ENCODE measurements at places on chromosomes 7 and 10.

DNA sequence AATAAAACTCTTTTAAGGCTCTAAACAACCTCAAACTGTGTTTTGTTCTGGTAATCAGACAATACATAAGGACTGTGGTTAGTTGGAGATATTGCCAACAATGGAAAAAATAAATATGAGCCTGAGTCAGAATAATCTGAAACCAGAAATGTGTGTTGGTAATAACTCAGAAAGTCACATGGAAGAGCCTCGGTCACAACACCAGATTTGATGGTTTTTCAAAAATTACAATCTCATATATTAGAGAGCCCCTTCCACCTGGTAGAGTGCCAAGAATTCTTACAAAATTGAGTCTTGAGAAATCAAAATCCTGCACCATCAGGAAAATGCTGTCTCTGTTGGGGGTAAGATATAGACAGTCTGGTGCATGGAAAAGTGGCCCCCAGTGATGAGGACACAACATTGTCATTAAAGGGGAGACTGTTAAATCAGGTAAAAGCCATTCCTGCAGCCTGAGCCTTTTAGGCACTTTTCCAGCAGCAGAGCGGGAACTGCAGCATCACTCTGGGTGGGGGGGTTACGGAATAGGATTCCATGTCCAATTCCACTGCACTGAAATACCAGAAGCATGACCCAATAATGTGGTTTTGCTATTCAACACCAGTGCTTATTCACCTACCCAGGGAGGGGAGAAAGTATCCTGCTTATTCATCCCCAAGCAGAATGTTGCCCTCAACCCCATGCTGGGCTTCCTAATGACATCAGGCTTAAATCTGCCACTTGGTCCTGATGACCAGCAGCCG is 9.5 kb upstream of the ADAM12 start:
- peak; percentile 88 for DNase-seq

DNA sequence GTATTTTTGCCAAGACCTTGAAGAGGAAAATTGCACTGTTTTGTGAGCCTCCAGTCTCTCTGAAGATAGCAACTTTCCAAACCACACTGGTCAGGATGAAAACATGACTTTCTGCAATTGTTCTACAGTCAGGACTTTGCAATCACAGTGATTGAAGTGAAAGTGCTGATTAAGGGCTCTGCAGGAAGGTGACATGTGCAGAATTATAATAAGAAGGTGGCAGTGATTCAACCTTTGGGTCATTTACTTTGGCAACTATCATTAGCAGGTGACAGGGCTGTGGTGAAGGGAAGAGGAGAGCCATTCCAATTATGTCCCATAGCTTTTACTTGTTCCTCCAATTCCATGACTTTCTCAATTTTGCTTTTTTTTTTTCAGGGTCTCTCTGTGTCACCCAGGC is 350.0 kb upstream of the FZD8 start:
- DNase-seq, result no peak

GRCh38 chr7:120856198-120856597 is 1.7 kb downstream of the TSPAN12 start:
- DNase-seq, result no peak

DNA sequence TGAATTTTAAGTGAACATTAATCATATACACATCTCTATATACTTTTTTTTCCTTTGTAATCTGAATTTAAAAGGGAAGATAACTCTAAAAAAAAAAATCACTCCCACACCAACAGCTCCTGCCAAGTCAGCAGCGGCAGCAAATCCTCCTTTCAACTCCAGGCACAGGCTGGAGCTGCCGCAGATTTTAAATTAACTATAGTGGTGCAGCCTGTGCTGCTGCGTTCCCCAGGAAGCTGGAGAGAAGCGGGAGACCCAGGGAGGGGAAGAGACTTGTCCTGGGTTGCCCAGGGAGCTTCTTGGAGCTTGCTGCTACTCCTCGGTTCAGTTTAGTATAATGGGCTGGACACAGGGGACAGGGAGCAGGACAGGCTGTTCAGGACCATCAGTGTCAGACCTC is 32.6 kb upstream of the HSPB1 start:
- DNase-seq, result no peak

- DNase-seq, result no peak
Measured at GRCh38 chr7:3200504-3200903, 100.5 kb upstream of the SDK1 start.

DNA sequence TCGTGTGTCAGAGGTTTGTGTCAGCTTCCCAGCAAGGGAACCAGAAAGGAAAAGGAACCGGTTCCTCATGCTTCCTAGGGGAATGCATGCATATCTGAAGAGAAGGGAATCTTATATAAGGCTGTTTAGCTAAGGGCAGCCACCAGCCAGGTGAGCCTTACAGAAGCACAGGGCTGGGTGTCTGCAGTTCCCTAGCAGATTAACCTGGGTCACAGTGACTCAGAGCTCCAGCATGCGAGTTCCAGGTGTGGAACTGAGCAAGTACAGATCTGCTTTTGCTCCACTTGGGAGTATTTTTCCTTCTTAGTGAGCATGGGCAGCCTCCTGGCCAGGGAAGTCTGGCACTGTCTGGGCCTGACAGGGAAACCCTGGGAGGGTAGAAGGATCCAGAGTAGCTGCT is 957 bp upstream of the ANKRD2 start:
- DNase-seq, result no peak

DNA sequence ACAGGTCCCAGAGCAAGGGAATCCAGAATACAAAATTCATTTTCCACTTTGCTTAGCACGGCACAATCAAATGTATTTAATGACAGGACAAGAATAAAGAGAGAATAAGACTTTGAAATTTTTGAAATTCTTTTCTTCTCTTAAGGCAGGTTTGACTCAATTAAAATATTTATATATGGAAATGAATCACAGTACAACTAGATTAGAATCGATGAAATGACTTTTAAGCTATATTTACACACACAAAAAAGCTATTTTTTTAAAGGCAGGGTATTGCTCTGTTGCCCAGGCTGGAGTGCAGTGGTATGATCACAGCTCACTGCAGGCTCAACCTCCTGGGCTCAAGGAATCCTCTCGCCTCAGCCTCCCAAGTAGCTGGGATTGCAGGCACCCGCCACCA is 265.4 kb upstream of the SLC26A5 start:
- no peak for DNase-seq

- no peak for DNase-seq
Measured at GRCh38 chr7:136470179-136470578, 398.3 kb upstream of the CHRM2 start.

GRCh38 chr7:119708891-119709290 is 564.1 kb upstream of the KCND2 start:
- DNase-seq, result no peak

DNA sequence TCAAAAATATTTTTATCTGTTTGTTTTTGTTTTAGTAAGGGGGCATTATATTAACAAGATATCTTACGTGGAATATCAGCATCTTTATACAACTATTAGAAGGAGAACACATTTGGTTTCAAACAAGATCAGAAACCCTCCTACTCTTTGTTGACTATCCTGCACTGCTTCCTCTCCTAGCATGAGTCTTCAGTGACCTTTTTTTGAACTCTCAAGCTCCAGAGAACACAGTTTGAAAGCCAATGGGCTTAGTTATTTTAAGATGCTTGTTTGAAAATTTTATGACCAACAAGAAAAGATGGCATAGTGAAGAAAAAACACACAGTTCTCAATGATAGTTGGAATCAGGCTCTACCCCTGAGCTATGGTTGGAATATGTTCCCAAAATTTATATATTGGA is 37.2 kb upstream of the RTKN2 start:
- DNase-seq, result peak; percentile 9

DNA sequence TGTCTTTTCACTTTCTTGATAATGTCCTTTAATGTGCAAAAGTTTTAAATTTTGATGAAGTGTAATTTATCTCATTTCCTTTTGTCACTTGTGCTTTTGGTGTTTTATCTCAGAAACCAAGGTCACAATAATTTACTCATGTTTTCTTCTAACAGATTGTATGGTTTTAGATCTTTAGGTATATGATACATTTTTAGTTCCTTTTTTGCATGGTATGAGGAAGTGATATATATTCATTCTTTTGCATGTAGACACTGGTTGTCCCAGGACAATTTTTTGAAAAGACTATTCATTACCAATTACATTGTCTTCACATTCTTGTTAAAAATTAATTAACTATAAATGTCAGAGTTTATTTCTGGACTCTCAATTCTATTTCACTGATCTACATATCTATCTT is 39.8 kb upstream of the GPR22 start:
- no peak for DNase-seq

DNA sequence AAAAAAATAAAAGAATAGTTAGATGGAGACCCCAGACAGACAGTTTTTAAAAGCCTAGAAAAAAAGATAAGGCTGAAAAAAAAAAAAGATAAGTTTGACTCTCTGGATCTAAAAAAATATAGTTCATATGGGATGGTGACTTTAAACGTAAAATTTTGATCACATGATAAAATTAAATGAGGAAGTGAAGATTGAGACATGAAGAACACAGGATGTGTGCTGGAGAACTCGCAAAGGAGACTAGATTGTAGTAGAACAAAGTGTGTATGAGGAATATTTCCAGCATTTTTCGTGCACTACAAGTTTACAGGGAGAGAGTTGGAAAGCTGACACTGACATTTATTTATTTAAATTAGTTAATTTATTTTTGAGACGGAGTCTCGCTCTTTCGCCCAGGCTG is 286.4 kb downstream of the PRPF18 start:
- no peak for DNase-seq

GRCh38 chr10:103663802-103664201 is 170.3 kb downstream of the NEURL1 start:
- no peak for DNase-seq

DNA sequence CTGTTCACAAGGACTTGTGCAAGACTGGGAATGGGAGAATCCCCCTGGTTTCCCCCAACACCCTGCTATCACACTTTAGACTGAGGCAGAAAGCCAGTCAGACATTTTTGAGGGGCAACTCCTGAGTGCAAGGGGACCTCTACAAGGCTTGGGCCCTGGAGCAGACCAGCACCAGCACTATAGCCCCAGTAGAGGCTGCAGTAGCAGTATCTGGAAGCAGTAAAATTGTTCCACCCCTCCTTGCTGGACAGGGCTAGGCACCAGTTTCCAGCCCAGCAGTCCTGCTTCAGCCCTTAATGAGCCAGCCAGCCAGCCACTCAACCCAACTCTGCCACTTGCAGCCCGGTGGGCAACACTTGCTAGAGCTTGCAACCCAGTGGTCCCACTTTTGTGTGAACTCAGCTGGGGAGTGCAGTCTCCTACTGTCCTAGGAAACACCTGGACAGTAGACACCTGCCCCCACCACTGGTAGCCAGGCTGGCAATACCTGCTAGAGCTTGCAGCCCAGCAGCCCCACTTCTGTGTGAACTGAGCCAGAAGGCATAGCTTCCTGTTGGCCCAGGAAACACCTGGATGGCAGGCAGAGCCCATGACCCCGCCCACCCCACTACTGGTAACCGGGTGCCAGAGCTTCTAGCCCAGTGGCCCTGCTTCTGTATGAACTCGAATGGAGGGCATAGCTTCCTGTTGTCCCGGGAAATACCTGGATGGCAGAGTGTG is 65.0 kb downstream of the FBXL13 start:
- DNase-seq, result no peak

DNA sequence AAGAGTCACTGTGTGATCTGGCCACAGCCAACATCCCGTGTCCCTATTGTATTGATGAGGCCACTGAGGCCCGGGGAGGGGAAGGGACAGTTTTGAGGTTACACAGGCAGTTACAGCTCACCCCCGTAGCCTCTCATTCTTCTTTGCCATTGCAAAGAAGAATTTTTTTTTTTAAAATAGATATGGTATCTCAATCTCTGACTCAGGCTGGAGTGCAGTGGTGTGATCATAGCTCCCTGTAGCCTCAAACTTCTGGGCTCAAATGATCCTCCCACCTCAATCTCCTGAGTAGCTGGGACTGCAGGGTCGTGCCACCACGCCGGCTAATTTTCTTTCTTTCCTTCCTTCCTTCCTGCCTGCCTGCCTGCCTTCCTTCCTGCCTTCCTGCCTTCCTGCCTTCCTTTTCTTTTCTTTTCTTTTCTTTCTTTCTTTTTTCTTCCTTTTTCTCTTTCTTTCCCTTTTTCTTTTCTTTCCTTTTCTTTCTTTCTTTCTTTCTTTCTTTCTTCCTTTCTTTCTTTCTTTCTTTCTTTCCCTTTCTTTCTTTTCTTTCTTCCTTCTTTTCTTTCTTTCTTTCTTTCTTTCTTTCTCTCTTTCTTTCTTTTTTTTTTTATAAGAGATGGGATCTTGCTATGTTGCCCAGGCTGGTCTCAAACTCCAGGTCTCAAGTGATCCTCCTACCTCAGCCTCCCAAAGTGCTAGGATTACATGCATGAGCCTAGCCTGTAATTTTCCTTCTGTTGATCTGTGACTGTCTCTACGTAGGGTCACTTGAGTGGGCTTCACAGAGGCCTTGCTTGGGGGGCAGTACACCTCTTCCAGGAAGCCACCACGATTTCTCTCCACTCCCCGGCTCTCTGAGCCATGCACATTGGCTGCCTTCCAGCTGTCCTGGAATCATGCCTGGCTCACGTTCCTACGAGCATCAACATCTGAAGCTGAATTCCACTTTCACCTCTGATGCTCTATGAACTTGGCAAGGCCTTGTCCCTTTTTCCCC is 31.3 kb downstream of the TMEM270 start:
- DNase-seq, result no peak

DNA sequence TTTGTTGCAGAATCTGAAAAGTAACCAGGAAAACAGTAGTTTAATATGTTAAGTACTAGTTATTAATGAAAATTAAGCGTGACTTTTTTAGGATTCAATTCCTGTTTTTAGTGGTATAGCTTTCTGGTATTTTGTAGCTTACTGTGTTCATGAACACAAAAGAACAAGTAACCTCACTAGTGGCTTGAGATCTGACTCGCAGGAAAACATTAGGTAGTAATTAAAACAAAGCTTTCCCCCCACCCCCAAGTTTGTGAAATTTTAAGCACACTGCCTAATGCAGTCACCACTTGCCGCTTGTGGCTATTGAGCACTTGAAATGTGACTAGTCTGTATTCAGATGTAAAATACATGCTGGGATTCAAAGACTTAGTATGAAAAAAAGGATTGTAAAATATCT is 102.5 kb upstream of the RPA3 start:
- DNase-seq, result no peak

DNA sequence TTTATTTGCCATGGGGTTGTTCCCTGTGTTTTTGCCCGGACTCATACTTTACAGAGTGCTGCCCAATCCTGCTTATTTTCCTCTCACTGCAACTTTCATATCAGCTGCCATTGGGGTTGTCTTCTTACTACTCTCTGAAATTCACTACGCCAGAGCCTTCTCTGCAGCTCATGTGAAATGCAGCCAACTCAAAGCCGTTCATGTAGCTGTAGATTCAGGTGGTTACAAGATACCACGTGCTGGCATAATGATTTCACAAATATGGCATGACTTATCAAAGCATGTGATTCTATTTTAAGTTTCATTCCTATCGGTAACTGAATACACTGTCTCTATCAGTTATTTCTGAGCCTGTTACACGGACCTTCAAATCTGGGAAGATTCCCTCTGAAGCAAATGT is 130.3 kb upstream of the WNT16 start:
- DNase-seq, result no peak

GRCh38 chr10:48769706-48770435 is 85.2 kb downstream of the WDFY4 start:
- DNase-seq, result no peak

All from GM03348 (cell line).